Endodermal cell (in vitro differentiated cells): ENCODE measurements at places on chromosomes 5 and 9. TPM values are rescaled to one million over a fixed set of nuclear protein-coding genes. Genes with fewer than 3 reads are reported as not detected.

GRCh38 chr5:148817606-148818005 is 8.8 kb upstream of the ADRB2 start:
- no peak for DNase-seq
- peaks cover 7% of the 10 kb centered on the region for H3K27me3 ChIP-seq
- H3K4me3 ChIP-seq: no peak overlapping the region
- H3K27ac ChIP-seq: no peak overlapping the region
- no peaks in the 10 kb centered on the region for H3K36me3 ChIP-seq

DCAF12 gene
- total RNA-seq: 20.6 to 43.5 TPM (median 37.0 TPM) in 3 replicates

DNA sequence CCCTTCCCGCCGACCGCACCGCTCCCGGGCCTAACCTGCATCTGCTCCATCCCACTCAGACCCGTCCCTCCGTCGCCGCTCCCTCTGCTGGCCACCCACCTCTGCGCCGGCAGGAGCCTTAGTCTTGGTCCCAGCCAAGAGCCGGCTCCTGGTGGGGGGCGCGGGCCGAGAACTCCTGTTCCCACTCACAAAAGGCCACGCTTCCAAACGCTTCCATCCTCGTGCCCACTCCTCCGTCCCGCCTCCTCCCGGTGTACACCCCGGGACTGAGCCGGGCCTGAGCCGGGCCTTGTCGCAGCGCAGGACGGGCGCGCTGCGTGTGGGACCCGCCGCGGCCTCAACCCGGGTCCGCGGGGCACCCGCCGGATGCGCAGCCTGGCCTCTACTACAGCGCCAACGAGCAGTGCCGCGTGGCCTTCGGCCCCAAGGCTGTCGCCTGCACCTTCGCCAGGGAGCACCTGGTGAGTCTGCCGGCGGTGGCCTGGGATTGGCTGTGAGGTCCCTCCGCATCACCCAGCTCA is 7.5 kb downstream of the ADAMTS13 start:
- H3K4me1 ChIP-seq: no peaks in the 10 kb centered on the region
- peak; percentile 95 for DNase-seq
- H3K4me3 ChIP-seq: no peak overlapping the region
- no peaks in the 10 kb centered on the region for H3K36me3 ChIP-seq
- H3K27me3 ChIP-seq: no peaks in the 10 kb centered on the region

- H3K4me1 ChIP-seq: no peaks in the 10 kb centered on the region
- H3K4me3 ChIP-seq: no peak overlapping the region
- DNase-seq: no peak
- no peaks in the 10 kb centered on the region for H3K36me3 ChIP-seq
- no peak overlapping the region for H3K27ac ChIP-seq
Measured at GRCh38 chr5:84411832-84412605, 27.3 kb upstream of the EDIL3 start.

- no peak for DNase-seq
- H3K4me3 ChIP-seq: no peak overlapping the region
Measured at GRCh38 chr5:2715856-2716255, 35.6 kb downstream of the IRX2 start.

PLEKHG4B gene
- 21.0 and 22.8 TPM in 2 replicates for total RNA-seq

DNA sequence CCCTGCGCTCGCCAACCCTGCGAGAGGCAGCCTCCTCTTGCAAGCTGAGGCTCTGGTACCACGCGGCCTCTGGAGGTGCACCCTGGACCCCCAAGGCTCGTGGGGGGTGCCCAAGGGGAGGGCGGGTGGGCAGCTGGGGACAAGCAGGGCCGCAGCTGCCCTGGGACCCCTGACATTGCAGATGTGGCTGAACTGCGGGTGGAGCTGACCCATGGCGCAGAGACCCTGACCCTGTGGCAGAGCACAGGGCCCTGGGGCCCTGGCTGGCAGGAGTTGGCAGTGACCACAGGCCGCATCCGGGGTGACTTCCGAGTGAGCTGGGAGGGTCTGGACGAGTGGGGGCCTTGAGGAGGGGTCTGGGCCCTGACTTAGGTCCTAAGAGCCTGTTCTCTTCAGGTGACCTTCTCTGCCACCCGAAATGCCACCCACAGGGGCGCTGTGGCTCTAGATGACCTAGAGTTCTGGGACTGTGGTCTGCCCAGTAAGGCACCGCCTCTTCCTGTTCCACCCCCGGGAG is 1.5 kb downstream of the MAMDC4 start:
- no peak overlapping the region for H3K27ac ChIP-seq
- peaks cover 10% of the 10 kb centered on the region for H3K36me3 ChIP-seq
- DNase-seq: peak; percentile 51
- peaks cover 8% of the 10 kb centered on the region for H3K4me1 ChIP-seq
- no peak overlapping the region for H3K4me3 ChIP-seq
- H3K27me3 ChIP-seq: no peaks in the 10 kb centered on the region

WNK2 gene
- 46.1 to 80.1 TPM (median 55.0 TPM) in 3 replicates for total RNA-seq

- peaks cover 30% of the 10 kb centered on the region for H3K27me3 ChIP-seq
- no peaks in the 10 kb centered on the region for H3K4me1 ChIP-seq
- H3K36me3 ChIP-seq: no peaks in the 10 kb centered on the region
Measured at GRCh38 chr5:132807163-132807838, 5.8 kb upstream of the SOWAHA start.

GABRB2 gene
- 2.5 to 4.6 TPM (median 3.0 TPM) in 3 replicates for total RNA-seq

EPB41L4A gene
- total RNA-seq: 7.7 to 10.0 TPM (median 8.6 TPM) in 3 replicates

- H3K4me1 ChIP-seq: no peaks in the 10 kb centered on the region
- H3K4me3 ChIP-seq: no peak overlapping the region
- H3K36me3 ChIP-seq: no peaks in the 10 kb centered on the region
Measured at GRCh38 chr9:10274175-10274574, 338.6 kb downstream of the PTPRD start.
